IPS-NIHi11 (cell line): ENCODE measurements at places on chromosomes 3 and 15.

GRCh38 chr3:35727179-35727578 lies 87.9 kb downstream of the ARPP21 start:
- DNase-seq = no peak

DNA sequence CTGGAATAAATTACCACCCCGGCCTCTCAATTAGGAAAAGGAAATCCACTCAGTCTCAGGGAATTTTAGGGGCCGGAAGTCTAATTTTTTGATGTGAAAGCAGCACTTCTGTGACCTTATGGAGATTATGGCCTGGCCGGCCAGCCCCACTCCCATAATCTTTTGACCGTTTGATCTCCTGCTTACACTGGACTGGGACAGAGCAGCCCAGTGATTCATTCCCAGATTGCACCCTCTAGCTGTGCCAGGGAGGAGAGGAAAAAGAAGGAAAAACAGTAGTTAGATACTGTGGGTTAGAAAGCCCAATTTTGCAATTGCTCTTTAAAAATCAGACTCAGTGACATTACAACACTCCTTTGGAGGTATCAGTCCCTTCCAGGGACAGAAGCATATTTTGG lies 32.4 kb downstream of the GJD2 start:
- DNase-seq = no peak

DNA sequence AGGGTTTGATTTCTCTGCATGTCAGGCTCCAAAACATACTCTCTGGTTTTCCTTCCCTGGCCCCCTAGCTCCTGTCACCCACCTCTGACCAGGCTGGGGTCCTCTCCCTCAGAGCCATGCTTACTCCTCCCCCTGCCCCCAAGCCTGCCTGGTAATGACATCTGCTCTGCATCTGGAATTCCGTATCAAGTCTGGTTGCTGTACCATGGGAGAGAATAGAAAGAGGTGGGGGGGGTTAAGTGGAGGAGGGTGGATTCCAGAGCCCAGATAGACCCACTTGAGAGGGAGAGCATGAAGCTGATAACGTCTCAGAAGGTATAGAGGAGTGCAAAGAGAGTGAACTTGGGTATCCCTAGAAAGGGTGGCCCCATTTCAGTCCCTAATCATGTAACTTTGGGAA lies 4.2 kb downstream of the IGDCC4 start:
- DNase-seq = no peak

GRCh38 chr3:159608311-159608710 lies 380.3 kb upstream of the IL12A start:
- DNase-seq = no peak

DNA sequence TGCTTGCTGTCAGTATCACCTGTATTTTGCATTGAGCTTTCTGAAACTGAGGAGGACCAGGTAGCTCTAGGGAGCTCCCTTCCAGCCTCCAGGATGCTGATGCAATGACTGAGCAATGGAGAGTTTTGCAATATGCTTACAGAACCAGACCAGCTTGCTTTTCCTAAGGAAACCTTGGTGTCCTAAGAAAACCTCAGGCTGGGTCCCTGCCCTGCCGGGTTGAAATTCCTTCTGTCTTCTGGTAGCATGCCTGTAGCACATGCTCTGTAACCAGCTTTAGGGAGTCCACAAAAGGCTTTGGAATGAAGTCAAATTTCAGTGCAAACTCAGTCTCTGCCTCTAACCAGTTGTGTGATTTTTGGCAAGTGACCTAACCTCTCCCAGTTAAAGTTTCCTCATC lies 65.8 kb upstream of the GSK3B start:
- DNase-seq = peak; percentile 39

DNA sequence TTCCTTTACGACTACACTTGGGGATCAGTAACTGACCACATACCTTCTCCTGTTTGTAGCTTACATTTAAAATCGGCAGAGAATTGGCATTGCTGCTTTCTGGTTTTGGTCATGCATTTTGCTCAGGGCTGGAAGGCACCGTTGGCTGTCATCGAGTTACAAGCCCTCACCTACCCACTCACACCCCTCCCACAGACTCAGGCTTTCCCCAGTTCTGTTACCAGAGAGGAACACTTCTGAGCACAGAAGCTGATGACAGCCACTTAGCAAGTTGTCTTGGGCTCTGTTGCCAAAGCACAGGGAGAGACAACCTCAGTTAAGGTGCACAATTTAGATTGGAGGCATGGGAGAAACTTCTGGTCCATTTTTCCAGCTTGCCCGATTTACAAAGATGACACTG lies 204.8 kb upstream of the TOPAZ1 start:
- no peak for DNase-seq

DNA sequence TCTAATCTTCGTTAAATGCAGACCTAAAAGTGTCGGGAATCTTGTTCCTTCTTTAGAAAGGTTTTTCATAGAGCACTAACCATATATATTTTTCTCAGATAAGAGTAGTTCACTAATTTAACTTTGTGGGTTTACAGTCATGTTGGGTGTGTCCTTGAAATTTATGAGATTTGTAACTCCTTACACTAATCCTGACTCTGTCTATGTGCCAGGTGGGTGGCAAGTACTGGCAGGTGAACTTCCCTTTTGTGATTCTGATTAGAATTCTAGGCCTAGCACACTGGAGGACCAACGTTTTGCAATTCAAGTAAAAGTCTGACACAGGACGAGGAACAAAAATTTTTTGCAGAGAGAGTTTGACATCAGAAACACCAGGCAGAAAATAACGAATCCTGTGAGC lies 220.1 kb downstream of the P3H2 start:
- no peak for DNase-seq

DNA sequence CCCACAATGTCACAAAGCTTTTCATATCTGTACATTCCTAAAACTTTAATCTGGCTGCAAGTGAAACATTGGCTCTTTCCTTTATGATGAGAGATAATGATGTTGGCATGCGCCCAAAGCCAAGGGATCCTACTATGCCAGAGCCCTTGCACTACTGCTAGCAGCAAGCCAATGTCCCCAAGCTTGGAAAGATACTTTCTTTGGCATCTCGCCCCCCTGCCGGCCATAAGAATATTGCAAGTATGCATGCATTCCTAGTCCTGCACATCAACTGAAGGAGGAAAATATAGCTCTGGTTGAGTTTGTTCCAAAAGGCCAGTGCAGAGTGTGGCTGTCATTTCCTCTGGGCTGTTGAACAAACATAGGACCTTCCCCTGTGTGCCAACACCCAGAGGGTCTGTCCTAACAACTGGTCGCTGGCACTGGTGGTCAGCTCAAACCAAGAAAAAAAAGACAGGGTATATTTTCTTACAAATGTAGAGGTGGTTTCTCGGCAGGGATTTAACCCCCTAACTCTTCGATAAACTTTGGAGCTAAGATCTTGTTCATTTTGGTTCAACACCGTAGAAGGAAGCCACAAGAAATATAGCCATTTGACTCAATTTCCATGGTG lies 120.9 kb upstream of the ZBED2 start:
- peak; percentile 21 for DNase-seq

GRCh38 chr3:126337980-126338651 lies 19.1 kb downstream of the KLF15 start:
- DNase-seq = no peak

GRCh38 chr3:31263897-31264296 lies 268.8 kb upstream of the STT3B start:
- no peak for DNase-seq
